Bronchial epithelial cell (primary cell): ENCODE measurements at places on chromosomes 12 and 14. TPM values are rescaled to one million over a fixed set of nuclear protein-coding genes. Genes with fewer than 3 reads are reported as not detected.

The SERPINA1 gene
- total RNA-seq = 0.26 and 0.51 TPM in 2 replicates

The CCDC38 gene
- total RNA-seq = 0.13 TPM in 1 of 2 replicates, not detected in the other

The KRT81 gene
- 0.13 and 0.26 TPM in 2 replicates for total RNA-seq

The SLC2A13 gene
- total RNA-seq = 3.2 and 3.9 TPM in 2 replicates

The DTD2 gene
- total RNA-seq = 36.2 and 57.9 TPM in 2 replicates

The INSM2 gene
- not detected in 2 replicates for total RNA-seq

The ATXN2 gene
- total RNA-seq = 8.7 and 11.0 TPM in 2 replicates

The STAC3 gene
- total RNA-seq = 0.26 and 0.51 TPM in 2 replicates

The CBX5 gene
- total RNA-seq = 13.2 and 16.0 TPM in 2 replicates

The ADSS1 gene
- 18.2 and 34.3 TPM in 2 replicates for total RNA-seq

DNA sequence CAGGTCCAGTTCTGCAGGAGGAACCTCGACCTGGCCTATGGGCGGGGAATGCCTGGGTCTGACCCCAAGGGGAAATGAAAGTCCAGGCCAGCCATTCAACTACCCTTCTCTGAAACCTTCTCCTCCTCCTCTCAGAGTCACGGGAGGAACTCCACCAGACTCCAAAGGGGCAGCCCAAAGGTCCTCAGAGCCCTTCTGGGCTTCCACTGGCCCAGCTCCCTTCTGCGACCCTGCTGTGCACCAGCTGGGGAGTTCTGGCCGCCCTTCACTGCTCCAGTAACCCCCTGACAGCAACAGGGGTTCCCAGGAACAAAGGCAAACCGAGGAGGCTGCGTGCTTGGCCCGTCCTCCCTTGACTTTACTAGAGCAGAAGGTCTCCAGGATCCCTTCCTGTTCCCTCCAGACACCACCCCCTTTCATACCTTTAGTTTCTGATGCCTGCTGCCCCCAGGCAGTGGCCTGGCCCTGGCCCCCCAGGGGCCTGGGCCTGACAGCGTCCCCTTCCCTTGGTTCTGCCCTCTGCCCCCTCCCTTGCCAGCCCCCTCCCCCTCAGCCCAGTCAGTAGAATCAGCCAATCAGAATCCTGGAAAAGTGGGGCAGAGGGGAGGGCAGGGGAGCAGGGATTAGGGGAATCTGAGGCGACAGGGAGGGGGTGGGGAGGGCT is 850 bp upstream of the ZNF385A start:
- no peak for DNase-seq

- no peak for DNase-seq
These were observed 17.2 kb downstream of the ZFP36L1 start for GRCh38 chr14:68775614-68776126.

GRCh38 chr12:55073043-55074022 is 52.9 kb upstream of the OR9K2 start:
- DNase-seq = peak; percentile 58

GRCh38 chr12:127429551-127430285 is 837.3 kb upstream of the TMEM132C start:
- DNase-seq = no peak

DNA sequence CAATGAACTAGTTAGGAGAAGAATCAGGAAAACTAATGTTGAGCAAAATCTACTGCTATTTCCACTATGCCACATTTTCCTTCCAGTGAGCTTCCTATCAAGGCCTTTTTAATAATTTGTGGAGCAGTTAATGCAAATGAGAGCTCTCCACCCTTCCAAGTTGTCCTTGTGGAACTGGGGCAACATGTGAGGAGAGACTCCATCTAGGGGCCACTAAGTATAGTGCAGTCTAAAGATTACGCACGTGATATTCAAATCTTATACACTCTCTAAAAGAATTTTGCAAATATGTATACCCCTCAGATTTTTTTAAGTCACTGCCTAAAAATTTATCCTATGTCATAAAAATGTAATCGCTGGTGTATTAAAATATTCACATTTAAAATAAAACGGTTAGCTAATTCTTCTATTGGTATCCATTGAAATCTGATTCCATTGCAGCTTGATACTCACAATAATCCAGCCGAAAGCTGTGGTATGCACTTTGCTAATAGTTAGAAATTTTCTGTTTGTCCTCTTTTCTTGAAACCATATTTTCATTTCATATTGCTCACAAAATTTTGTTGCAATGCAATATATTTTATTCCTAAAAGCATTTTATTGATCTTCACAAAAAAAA is 100.1 kb downstream of the PAH start:
- DNase-seq = peak; percentile 33

DNA sequence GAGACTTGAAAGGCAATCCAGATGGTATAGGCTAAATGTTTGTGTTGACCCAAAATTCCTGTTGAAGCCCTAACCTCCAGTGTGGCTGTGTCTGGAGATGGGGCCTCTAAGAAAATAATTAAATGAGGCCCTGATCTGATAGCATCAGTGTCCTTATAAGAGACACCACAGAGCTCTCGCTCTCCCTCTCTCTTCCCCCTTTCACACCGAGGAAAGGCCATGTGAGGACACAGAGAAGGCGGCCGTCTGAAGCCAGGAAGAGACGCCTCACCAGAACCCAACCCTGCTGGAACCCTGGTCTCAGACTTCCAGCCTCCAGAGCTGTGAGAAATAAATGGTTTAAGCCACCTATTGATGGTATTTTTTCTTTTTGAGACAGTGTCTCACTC is 87.5 kb downstream of the SCARB1 start:
- DNase-seq = no peak

GRCh38 chr12:34398706-34399630 is 376.7 kb downstream of the ALG10 start:
- no peak for DNase-seq

DNA sequence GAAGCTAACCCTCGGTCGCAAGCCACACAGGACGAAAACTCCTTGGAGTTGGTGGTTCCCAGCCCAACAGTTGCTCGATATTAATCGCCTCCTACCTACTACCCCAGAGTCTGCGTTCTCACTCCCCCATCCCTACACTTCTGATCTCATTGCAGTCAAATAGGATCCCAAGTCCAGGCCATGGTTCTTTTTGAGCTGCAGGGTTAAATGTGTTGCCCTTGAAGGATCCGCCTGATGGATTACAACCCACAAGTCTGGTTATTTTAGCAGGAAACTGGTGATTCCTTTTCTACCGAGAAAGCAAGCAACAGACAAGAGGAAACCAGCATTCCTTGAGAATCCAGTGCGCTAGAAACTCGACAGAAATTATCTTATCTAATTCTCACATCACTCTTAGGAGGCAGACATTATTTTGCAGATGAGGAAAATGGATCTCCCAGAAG is 785 bp upstream of the NIN start:
- no peak for DNase-seq

DNA sequence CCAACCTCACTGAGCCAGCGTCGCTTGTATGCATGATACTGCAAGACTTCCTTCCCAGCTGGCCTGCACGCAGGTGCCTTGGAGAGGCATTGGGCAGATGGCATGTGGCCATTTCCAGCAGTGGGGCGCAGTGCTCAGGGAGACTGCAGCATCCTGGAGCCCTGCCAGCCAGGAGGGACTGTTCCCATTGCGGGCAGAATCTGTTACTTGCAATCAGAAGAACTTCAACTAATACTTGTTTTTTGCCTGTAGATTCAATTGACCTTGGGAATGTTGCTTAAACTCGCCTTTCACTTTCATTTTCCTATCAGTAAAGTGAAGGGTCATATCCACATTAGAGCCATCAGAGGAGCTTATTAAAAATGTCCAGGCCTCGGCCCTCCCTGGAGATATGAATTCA is 29.8 kb downstream of the ANKRD9 start:
- no peak for DNase-seq

DNA sequence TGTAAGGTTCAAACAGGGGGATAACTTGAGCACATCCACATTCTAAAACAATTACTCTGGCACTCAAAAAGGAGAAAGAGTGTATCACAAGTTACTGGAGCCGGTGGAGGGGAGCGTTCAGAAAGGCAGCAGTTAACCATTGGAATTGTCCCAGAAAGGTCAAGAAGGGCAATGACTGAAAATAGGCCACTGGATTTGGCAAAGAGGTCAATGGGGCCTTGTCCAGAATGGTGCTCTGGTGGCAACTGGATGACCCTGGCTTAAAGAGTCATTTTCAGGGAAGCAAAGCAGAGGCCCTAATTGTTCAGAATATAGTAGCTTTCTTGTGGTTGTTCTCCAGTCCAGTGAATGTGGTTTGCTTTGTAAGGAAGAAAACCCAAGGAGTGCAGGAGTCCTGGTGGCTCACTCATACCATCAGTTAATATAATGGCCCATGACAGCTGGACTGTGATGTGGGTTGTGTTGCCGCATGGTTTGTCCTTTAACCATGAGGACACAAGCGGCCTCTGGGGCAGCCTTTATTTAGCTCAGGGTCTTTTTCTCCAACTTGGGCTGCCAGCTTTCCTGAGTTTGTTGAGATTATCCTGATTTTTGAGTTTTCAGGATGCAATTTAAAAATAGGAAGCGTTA is 142.8 kb upstream of the PELI2 start:
- DNase-seq = no peak

GRCh38 chr12:48040354-48040753 is 36.1 kb upstream of the COL2A1 start:
- no peak for DNase-seq
